Neural progenitor cell (in vitro differentiated cells): ENCODE measurements at places on chromosomes 5 and 9. TPM values are rescaled to one million over a fixed set of nuclear protein-coding genes. Genes with fewer than 3 reads are reported as not detected.

Gene SET
- 930 and 1,683 TPM in 2 replicates for total RNA-seq

Gene IL5
- not detected in 2 replicates for total RNA-seq

Gene IL4
- total RNA-seq: not detected in 2 replicates

Gene DPYSL3
- 414 and 462 TPM in 2 replicates for total RNA-seq

Gene HMGXB3
- 23.1 and 31.3 TPM in 2 replicates for total RNA-seq

Gene SLC46A2
- not detected in 2 replicates for total RNA-seq

Gene UGCG
- total RNA-seq: 32.3 and 48.1 TPM in 2 replicates

Gene CDH9
- total RNA-seq: 2.4 and 2.8 TPM in 2 replicates

DNA sequence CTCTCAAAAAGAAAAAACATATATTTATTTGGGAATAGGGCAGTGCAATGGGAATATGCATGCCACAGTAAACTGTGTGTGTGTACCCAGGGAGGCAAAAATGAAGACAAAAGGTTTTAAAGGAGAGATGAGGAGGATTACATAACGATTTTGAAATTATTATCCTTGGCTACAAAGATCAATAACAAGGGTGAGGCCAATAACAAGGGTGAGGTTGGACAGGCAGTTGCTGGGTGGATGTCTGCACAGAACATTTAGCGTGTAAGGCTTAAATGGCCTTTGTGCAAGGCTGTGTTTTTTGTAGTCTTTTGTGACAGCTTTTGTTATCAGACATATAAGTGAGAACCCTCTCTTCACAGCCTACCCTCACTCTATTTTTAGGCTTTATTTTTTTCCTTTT lies 114.0 kb downstream of the JMY start:
- H3K4me3 ChIP-seq: no peak overlapping the region
- DNase-seq: no peak
- H3K27ac ChIP-seq: no peak overlapping the region
- no peaks in the 10 kb centered on the region for H3K4me1 ChIP-seq
- no peaks in the 10 kb centered on the region for H3K27me3 ChIP-seq

- H3K36me3 ChIP-seq: no peaks in the 10 kb centered on the region
- no peaks in the 10 kb centered on the region for H3K27me3 ChIP-seq
- peaks cover 42% of the 10 kb centered on the region for H3K4me1 ChIP-seq
- DNase-seq: no peak
Observed at GRCh38 chr5:149421834-149422233, 42.7 kb upstream of the IL17B start.

DNA sequence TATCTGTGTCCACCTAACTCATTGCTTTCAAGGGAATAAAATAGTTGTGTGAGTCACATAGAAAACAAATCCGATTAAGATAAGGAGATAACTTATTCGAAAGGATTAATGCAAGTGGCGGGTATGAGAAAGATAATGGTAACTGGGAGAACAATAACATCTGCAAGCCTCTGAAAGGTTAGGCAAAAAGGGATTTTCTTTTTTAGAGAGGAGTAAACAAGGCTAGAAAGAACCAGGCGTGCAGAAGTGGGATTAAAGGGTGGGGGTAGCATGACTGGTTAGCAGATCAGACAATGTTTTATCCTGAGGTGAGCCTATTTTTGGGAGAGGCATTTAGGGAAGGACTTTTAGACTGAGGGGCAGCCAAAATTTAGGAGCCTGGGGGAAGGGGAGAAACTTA lies 34.7 kb upstream of the JMY start:
- H3K27me3 ChIP-seq: no peaks in the 10 kb centered on the region
- peaks cover 11% of the 10 kb centered on the region for H3K4me1 ChIP-seq
- H3K36me3 ChIP-seq: no peaks in the 10 kb centered on the region
- H3K27ac ChIP-seq: no peak overlapping the region
- H3K4me3 ChIP-seq: no peak overlapping the region
- peak; percentile 6 for DNase-seq

GRCh38 chr5:125708583-125708982 lies 714.6 kb upstream of the GRAMD2B start:
- H3K4me1 ChIP-seq: peaks cover 12% of the 10 kb centered on the region
- no peak overlapping the region for H3K27ac ChIP-seq
- no peak overlapping the region for H3K4me3 ChIP-seq
- peaks cover 11% of the 10 kb centered on the region for H3K36me3 ChIP-seq
- no peak for DNase-seq

DNA sequence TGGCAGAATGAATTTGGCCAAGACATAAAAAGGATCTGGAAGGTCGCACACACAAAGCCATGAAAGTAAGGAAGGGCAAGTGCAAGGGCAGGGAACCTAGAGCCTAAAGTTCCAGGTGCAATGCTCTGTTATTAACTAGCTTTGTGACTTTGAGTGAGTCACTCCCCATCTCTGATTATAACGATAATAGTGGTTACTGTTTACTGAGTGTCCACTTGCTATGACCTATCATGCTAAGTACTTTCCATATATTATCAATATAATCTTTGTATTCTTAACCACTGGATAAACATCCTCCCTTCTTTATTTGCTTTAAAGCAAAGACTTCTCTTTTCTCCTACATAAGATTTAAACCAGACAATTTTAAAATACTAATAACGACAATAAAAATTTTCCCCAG lies 504.6 kb upstream of the BRINP1 start:
- no peaks in the 10 kb centered on the region for H3K27me3 ChIP-seq
- no peak for DNase-seq
- H3K36me3 ChIP-seq: no peaks in the 10 kb centered on the region
- no peaks in the 10 kb centered on the region for H3K4me1 ChIP-seq

DNA sequence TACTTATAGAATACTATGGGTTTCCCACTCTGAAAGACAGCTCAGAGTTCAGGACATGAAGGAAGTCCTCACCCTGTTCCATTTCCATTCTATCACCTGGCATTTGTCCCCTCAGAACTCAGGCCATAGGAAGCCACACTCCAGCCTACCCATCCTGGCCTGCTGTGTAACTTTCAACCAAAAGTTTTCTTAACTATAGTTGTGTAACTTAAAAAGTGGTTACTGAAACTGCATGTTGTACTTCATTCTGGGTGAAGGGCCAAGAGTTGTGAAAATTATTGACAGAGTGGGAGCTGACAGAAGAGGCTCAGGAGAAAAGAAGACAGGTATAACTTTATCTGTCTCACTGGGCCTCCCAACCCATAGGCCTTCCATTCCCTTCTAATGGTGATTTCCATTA lies 212.5 kb downstream of the RAB3C start:
- H3K27me3 ChIP-seq: no peaks in the 10 kb centered on the region
- no peaks in the 10 kb centered on the region for H3K36me3 ChIP-seq
- no peak overlapping the region for H3K27ac ChIP-seq
- no peaks in the 10 kb centered on the region for H3K4me1 ChIP-seq
- DNase-seq: no peak

GRCh38 chr9:34994900-34995669 lies 5.5 kb downstream of the DNAJB5 start:
- no peaks in the 10 kb centered on the region for H3K36me3 ChIP-seq
- H3K4me1 ChIP-seq: peaks cover 15% of the 10 kb centered on the region

DNA sequence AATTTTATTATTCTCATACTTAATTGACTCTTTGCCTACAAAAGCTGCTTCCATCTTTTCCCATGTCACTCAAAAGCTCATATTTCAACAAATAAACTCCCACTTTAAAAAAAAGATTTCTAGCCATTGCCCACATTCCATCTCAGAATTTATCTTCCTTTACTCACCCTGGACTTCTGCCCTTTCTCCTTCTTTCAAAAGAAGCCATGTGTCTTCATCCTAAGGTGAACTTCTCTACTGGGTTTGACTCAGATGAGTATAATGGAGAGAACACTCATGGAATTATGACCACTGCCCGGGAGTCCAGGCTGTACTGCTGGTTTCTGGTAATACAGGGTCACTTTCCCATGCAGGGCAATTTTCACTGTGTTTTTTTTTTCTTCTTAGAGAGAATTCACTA lies 548.5 kb upstream of the ZNF462 start:
- no peak overlapping the region for H3K27ac ChIP-seq
- no peaks in the 10 kb centered on the region for H3K4me1 ChIP-seq
- no peaks in the 10 kb centered on the region for H3K27me3 ChIP-seq
- no peak overlapping the region for H3K4me3 ChIP-seq
- no peak for DNase-seq

GRCh38 chr9:122406070-122406890 lies 35.5 kb downstream of the PTGS1 start:
- H3K27me3 ChIP-seq: peaks cover 40% of the 10 kb centered on the region
- no peak overlapping the region for H3K27ac ChIP-seq
- H3K4me1 ChIP-seq: no peaks in the 10 kb centered on the region
- no peaks in the 10 kb centered on the region for H3K36me3 ChIP-seq
- H3K4me3 ChIP-seq: peak overlapping the region; percentile 38

DNA sequence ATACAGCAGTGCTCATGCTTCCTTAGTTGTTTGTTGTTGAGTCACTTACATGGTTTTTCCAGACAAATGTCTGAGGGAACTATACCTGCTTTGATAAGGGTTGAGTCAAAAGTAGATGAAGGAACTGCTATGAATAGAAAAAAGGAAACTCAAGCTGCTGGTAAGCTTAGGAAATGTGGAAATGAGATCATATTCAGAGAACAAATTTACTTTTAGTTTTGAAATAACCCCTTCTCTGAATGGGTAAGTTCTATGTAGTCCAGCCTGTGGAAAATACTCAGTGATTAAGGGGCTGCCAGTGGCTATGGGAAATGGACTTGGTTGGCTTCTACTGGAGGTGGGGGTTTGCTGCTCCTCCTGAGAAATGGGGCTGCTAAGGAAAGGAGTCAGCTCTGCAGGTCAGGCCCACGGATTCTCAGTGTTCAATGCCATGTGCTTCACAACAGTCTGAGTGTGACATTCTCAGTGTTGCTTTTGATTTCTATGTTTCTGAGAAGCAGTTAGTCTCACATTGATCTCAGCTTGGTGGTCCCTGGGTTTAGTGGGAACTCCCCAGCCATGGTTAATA lies 47.7 kb upstream of the GLRX start:
- DNase-seq: no peak
- no peaks in the 10 kb centered on the region for H3K27me3 ChIP-seq
- H3K27ac ChIP-seq: no peak overlapping the region
- no peaks in the 10 kb centered on the region for H3K36me3 ChIP-seq
- H3K4me3 ChIP-seq: no peak overlapping the region

- H3K27me3 ChIP-seq: no peaks in the 10 kb centered on the region
- no peak overlapping the region for H3K27ac ChIP-seq
- no peak for DNase-seq
- H3K4me1 ChIP-seq: peaks cover 20% of the 10 kb centered on the region
Observed at GRCh38 chr9:75964427-75964826, 74.0 kb downstream of the PCSK5 start.

DNA sequence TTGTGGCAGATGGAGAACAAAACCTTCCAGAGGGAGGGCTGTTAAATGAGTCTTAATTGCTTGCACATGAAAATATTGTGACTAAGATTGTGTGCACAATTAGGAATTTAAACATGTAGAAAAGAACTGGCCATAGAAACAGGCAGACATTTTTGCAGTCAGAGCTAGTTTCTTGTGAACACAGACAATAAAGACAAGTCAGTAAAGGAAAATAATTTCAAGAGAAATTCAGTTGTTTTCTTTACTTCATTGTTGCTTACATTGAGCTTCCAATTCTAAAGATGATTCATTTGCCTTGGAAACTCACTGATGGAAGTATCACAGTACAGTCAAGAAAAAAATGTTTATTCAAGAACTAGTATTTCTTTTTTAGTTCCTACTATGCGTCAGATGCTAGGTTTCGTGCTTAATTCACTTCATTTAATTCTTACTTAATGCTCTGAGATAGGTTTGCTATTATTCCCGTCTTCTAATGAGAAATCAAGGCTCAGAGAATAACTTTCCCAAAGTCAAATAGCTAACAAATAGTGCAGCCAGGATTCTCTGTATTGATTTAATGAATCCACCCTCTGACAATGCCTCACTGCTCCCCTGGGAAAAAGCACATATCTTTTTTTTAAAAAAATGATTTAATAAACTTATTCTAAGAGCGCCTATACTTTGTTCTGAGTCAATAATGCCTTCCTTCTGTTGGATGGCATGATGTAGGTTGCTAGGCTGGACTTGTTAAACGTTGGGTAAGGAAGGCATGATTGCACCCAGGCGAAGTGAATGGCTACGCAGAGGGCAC lies 581.4 kb downstream of the RAB3C start:
- H3K4me1 ChIP-seq: peaks cover 8% of the 10 kb centered on the region
- H3K36me3 ChIP-seq: no peaks in the 10 kb centered on the region
- no peaks in the 10 kb centered on the region for H3K27me3 ChIP-seq
- H3K27ac ChIP-seq: no peak overlapping the region
- no peak for DNase-seq
- no peak overlapping the region for H3K4me3 ChIP-seq

- H3K4me3 ChIP-seq: no peak overlapping the region
- H3K4me1 ChIP-seq: no peaks in the 10 kb centered on the region
- DNase-seq: no peak
- H3K27me3 ChIP-seq: peaks cover 23% of the 10 kb centered on the region
Observed at GRCh38 chr5:137596941-137597340, 97.8 kb upstream of the SPOCK1 start.

GRCh38 chr9:29021632-29022031 lies 1448.4 kb upstream of the C9orf72 start:
- no peak overlapping the region for H3K4me3 ChIP-seq
- no peak overlapping the region for H3K27ac ChIP-seq
- H3K27me3 ChIP-seq: no peaks in the 10 kb centered on the region
- H3K4me1 ChIP-seq: no peaks in the 10 kb centered on the region

DNA sequence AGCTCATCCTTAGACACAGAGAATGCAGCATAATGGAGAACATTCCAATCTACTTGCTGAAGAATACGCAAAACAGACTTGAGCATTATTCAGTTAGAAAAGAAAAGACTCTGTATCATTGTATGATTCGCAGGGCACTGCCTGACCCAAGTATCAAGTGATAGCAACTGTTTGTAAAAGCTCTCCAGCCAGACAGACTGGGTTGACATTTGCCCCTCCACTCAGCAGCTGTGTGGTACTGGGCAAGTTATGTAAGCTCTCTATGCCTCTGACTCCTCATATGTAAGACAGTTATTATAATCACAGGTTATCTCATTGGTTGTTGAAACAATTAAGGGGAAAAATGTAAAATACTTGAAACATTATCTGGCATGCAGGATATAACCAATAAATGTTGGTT lies 505.0 kb downstream of the ELAVL2 start:
- no peak overlapping the region for H3K27ac ChIP-seq
- DNase-seq: no peak
- H3K4me1 ChIP-seq: no peaks in the 10 kb centered on the region
- H3K4me3 ChIP-seq: no peak overlapping the region
- H3K36me3 ChIP-seq: no peaks in the 10 kb centered on the region

DNA sequence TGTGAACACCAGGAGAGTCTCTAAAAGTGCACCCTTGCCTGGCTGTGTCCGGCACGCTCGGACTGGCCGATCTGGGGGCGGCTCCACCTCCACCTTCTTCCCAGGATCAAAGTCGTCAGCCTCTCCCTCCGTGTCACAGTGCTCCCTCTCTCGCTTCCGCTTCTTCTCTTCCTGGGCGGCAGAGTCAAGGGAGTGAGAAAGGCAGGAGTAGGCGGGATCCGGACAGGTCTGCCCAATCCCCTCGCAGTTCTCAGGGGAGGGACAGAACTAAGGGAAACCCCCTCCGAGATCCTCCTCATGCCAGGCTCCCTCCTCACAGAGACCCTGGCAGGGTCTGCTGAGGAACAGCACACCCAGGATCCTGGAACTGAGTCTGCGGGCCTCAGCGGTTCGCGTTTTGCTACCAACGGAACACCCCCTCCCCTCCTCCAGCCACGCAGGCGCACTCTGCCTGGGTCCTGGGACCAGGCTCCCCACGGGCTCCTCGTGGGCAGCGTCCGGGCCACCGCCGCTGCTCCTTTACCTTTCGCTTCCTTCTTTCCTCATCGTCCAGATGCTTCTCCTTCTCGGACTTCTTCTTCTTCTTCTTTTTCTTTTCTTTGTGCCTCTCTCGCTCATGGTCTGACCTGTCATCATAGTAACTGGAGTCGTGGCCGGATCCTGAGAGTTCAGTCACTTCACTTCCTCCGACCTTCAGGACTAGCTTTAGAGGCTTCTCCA lies 1.3 kb downstream of the BRD9 start:
- peaks cover 12% of the 10 kb centered on the region for H3K4me1 ChIP-seq
- H3K4me3 ChIP-seq: peak overlapping the region; percentile 96
- DNase-seq: peak; percentile 11
